LNCaP clone FGC (cell line): ENCODE measurements at places on chromosomes 12 and 14.

- DNase-seq, result no peak
Measured at GRCh38 chr12:52264435-52264825, 10.0 kb upstream of the KRT86 start.

DNA sequence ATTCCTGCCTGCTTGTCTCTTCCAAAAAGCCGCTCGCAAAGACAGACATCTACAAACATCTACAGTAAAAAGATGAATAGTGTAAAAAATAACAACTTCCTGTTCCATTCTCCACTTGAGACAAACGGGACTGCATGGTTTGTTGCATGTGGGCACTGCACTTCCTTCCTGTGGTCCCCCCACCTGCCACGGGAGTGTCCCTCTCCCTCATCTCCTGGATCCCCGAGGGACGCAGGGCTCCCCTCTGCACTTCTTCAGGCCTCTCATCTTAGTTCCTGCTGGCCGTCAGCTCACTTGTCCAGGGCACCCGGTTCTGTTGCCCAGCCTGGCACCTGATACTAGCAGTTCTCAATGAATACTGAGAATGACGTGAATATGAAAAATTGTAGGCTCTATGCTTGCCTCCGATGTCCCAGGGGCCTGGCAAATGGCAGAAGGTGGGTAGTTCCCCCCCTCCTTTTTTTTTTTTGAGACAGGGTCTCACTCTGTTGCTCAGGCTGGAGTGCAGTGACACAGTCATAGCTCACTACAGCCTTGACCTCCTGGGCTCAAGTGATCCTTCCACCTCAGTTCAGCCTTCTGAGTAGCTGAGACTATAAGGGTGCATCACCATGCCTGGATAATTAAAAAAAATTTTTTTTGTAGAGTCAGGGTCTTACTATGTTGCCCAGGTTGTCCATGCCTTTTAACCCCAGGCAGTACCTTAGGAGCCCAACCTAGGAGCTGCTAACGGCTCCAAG is 3.5 kb upstream of the KLC1 start:
- no peak for DNase-seq

GRCh38 chr14:24053548-24054323 is 1.9 kb downstream of the CARMIL3 start:
- DNase-seq, result no peak

DNA sequence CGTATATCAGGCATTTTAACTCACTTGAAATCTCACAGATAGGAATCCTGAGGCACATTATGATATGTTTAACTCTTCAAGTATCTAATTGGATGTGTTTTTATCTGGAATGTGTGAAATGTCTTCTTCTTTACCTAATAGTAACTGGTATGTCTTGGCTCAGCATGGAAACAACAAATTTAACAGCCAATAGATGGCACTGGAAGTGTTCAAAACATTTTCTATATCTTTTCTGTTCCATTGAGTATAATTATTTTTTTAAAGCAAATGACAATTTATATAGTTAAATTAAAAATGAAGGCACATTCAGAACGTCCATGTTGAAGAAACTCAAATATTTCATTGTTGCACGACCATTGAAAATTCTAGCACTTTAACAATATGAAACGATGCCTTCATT is 164.6 kb upstream of the SLC16A7 start:
- DNase-seq, result peak; percentile 14

GRCh38 chr12:5807090-5807414 is 138.0 kb downstream of the ANO2 start:
- DNase-seq, result no peak

GRCh38 chr12:19246933-19247332 is 117.4 kb downstream of the PLEKHA5 start:
- DNase-seq, result no peak

- DNase-seq, result no peak
Measured at GRCh38 chr12:106113824-106114446, 24.8 kb downstream of the NUAK1 start.

DNA sequence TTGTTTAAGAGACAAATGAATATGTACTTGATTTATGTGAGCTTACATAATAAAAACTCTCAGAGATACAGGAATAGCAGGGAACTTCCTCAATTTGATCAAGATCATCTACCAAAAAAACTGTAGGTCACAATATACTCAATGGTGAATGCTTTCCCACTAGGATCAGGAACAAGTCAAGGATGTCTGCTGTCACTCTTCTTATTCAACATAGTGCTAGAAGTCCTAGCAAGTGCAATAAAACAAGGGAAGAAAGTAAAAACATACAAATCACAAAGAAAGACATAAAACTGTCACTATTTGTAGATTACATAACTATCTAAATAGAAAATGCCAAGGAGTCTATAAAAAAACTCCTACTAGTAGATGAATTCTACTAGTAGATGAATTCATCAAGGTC is 41.9 kb upstream of the PAWR start:
- DNase-seq, result no peak

- DNase-seq, result no peak
Measured at GRCh38 chr12:92513231-92513730, 189.5 kb upstream of the PLEKHG7 start.

DNA sequence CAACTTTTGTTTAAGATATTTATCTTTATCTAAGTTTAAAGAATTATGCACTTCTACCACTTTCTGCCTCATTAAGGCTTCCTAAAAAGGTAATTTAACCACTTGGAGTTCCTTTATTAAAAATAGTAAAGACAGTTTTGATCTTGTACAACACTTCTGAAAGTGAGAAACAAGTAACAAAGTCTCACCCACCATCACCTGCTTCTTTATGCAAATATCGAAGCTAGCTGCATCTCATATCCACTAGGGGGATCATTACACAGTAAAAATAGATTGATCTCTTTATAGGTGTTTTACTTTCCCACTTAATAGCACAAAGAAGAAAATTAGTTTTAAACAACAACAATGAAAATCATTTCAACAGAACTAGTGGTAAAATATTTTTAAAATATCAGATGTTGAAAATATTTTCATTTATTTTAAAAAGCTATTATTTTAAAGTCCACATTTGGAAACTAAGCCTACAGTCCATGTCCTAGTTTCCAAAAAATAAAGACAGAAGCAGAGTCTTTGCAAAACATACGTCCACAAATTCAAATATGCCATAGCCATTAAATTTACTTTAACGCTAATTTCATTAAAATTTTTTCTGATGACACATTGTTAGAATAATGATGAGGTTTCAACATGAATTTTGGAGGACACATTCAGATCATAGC is 160.0 kb upstream of the SOX5 start:
- no peak for DNase-seq

DNA sequence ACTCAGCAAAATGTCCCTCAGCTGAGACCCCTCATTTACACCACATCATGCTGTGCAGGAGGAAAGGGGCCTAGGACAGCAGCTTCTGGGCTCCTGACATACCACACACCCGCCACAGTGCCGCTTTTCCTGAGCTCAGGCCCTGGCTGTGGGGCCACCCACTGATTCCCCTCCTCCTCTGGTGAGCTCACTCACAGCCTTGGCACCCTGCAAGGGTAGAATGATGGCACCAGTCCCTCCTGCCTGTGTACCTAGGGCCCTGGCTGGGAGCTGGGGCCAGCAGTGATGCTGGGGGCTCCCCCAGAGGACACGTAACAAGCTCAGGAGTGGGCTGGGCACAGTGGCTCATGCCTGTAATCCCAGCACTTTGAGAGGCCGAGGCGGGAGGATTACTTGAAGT is 44.4 kb downstream of the PLEKHD1 start:
- DNase-seq, result no peak

DNA sequence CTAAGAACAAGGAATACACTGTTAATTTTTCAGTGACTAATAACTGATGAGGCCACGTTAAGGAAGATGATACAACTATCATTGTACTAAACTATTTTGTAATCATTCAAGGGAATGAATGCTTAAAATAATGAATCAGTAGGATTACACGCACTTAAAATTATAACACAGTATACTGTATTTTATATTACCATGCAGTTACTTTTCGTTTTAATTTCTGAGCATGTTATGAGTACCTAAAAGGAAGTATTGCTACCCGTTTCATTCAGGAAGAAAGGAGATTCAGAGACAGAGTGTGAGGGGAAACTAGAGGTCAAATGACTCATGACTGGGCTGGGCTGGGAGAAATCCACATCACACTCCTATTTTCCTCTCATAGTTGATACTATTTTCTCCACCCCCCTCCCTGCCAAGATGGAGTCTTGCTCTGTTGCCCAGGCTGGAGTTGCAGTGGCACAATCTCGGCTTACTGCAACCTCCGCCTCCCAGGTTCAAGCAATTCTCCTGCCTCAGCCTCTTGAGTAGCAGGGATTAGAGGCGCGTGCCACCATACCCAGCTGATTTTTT is 202.0 kb downstream of the PPM1H start:
- no peak for DNase-seq
